HTR-8/SVneo (cell line): ENCODE measurements at places on chromosomes 5 and 9.

- no peak for DNase-seq
Measured at GRCh38 chr5:142122121-142122520, 13.5 kb downstream of the NDFIP1 start.

DNA sequence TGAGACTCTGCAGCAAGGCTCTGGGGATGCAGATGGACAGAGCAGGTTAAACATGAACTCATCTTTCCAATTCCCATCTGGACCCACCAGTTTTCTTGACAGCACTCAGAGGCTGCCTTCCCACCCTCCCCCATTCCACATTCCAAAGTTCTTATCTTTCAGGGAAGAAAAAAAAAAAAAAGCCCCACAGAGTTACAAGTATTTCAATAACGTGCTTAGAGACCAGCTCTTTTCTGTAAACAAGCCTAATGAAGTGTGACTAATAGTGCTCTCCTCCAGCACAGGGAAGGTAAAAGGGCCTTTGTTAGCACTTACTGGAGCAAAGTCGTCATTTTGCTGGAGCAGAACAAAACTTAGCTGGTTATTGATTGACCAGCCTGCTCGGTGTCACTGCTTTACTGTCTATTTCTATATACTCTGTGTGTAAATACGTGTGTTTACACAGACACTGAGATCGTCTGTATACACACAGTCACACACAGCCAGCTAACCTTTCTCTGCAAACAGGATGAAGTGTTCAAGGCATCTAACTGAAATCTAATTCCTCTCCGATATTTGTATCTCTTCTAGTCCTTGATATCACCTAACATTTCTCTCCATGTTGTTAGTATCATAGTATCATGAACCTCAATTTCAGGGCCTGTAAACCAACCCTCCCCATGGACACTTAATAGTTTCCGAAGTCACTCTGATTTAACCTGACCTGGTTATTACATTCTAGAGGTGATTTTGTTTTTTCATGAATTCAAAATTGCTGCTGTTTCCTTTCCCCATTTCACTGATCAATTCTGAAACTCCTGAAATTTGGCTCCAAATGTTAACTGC is 84.9 kb downstream of the ZNF608 start:
- DNase-seq, result peak; percentile 45

DNA sequence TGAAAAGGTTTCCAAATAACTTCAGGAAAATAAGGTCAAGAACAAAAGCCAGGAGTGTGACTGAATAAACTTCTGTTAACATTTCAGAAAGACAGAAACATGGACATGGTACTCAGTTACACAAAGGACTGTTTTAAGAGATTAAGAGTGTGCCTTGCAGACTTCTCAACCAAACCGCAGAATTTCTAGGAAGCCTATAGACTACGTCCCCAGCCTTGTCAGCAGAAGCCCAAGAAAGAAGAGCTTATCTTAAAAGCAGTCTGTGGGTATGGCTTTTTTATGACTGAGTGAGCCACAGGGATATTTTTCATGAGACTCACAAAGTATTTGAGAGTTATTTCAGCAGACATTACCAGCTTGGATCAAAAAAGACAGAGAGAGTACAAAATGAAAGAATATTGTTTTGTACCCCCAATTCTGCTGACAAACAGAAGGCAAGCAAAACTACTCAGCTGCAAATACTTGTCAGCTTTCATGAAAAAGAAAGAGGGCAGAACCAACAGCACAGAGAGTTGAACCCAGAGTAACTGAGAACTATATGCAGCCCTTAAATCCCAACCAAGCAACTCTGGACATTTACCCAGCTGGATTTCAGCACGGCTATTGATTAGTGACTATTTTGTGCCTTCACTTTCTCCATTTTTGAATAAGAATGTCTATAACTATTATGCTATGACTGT is 711.0 kb upstream of the CTNND2 start:
- DNase-seq, result peak; percentile 19

GRCh38 chr5:113249206-113249605 is 185.6 kb downstream of the TSSK1B start:
- DNase-seq, result no peak

- no peak for DNase-seq
Measured at GRCh38 chr5:122972877-122973276, 63.6 kb downstream of the PPIC start.

DNA sequence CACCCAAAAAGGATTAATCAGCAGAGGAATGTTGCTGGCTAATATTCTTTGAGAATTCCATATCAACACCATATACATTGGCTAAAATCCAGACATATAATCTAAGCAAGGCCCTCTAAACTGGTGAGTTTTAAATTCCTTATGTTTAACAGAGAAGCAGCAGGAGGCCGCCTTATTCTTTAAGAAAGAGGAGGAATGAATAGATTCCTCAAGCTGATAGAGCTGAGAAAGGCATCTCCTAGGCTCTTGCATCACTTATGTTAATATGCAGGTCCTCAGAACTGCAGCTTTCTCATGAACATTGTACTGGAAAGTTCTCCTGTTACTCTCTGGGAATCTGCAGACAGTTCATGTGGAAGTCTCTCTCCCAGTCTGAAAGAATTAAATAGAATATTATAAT is 20.1 kb upstream of the SMARCA2 start:
- DNase-seq, result no peak

DNA sequence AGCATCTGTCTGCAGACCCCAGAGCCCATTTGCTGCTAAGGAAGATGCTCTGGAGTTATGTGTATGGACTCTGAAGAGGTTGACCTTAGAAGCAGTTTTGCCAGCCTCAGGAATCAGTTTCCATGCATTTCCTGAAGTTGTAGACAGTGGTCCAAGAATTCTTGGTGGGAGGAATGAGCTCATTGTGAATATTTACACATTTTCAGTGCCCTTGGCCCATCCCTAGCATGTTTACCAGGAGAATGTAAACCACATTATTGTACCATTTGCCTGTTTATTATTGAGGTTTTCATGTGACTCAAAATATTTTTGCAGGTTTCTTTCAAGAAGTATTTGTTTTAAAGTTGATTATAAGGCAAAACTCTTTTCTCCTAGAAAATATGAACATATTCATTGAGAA is 93.8 kb downstream of the NXNL2 start:
- DNase-seq, result no peak

DNA sequence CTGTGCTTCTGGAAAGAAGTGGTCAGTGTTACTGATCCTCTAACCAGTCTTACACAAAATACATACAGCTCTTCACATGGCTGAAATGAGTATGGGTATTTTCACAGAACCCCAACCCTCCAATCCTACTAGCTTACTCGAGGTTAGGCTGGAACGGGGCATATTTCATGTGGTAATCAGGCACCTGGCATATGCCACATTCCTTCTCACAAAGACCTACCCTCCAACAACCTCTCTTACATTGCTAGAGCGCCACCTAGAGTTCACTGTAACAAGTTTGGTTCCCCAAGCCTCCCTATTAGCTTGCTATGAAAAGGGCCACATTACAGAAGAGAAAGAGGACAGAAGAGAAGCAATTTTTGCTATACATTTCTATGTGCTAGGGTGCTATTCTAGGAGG is 597.3 kb downstream of the PRELID2 start:
- peak; percentile 10 for DNase-seq

GRCh38 chr5:432928-433791 is 9.8 kb upstream of the EXOC3 start:
- no peak for DNase-seq

DNA sequence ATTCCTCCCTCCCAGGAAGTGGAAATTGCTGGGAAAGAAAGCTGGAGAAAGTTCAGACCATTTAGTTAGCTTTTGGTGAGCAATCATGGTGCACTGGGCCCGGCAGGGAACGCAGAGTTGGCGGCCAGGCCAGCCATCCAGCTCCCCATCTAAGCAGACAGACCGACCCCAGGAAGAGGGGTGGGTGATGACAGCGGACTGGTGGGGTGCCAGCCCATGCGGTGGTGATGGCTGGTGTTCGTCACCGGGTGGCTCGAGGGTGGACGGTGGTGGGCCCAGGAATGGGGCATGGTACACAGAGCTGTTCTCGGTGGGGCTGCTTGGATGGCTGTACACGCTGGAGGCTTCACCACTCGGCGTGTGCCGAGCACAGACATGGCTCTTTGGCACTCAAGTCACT is 85.6 kb upstream of the ARAP3 start:
- no peak for DNase-seq

DNA sequence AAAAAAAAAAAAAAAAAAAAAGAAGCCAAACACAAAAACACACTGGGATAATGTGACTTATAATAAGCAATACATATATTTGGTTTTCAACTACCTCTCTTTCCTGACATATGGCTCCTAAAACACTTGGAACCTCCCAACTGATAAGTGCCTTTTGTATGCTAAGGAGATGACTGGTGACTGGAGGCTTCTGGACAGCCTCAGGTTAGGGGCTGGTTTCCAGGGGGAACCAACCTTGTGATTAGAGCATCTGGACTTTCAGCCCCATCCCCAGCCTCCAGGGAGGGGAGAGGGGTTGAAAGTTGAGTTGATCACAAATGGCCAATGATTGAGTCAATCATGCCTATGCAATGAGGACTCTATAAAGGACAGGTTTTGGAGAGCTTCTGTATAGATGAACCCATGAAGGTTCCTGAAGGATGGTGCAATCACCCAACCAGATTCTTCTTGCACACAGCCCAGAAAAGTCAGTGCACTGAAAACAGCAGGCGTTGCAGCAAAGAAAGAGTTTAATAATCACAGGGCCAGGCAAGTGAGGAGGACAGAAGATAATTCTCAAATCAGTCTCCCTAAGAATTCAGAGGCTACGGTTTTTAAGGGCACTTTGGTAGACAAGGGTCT is 276.7 kb downstream of the AUH start:
- DNase-seq, result no peak

DNA sequence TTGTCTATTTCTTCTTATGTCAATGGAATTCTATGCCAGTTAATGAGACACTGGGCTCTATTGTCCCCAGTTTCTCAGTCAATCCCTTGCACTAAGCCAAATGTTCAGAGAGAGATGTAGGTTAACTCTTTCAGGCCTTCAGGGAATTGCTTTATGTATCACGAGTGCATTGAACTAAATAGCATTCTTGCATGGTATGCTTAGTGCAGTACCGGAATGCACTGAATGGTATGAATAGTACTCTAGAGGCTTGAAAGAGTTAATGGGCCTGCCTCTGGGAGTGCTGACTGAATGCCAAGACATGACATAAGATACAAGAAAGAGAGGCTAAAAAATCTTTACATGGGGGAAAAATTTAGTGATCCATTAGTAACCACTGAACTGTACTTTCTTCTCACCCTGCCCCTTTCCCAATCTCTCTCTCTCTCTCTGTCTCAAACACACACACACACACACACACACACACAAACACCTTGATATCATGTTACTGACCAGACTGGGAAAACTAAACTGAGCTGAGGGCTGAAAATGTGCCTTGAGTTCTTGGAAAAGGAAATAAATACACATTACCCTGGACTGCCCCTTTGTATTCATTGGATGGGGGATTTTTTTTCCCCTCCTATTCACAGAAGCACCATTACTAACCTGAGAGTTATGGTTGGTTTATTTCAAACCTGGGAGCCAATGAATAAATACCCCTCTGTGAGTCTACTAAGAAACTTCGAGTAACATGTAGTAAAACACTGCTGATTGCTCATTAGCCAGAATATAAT is 35.4 kb upstream of the TMC1 start:
- DNase-seq, result no peak

- DNase-seq, result peak; percentile 65
Measured at GRCh38 chr5:96807075-96807654, 580 bp downstream of the ERAP1 start.

DNA sequence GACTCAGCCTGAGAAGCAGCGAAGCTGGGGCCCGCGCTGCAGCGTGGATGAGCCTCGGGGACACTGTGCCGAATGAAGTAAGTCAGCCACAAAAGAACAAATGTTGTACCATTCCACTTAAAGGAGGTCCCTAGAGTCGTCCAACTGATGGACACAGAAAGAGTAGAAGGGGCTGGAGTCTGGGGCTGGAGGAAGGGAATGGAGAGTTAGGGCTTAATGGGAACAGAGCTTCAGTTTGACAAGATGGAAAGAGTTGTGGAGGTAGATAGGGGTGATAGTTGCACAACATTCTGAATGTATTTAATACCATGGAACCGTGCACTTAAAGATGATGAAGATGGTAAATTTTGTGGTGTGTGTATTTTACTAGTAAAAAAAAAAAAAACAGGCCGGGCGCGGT is 119.9 kb downstream of the EHMT1 start:
- DNase-seq, result no peak

DNA sequence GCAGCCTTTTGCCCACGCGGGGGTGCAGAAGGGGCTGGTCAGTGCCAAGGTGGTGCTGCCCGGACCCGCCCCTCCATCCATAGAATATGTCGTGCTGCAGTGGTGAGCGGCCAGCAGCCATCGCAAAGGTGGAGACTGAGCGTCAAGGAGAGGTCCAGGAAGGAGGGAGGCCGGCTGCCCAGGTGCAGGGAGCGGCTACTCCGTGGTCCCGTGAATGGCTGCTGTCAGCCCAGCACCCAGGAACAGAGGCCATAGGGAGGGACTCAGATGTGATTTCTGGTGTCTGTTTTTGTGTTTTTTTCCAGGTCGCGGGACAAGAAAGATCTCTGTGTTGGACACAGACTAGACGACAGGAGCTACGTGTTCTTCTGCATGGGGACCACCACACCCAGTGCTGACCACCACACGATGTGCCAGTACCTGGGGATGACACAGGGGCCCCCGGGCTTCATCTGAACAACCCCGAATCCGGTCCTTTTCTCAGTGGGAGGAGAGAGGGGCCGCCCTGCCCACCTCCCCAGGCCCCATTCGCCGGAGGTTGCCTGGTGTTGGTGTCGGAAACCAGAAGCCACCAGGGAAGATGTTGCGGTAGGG is 29.0 kb downstream of the PAEP start:
- no peak for DNase-seq

GRCh38 chr5:88745093-88745696 is 137.8 kb downstream of the MEF2C start:
- no peak for DNase-seq

- DNase-seq, result no peak
Measured at GRCh38 chr5:157362012-157362411, 96.1 kb downstream of the CYFIP2 start.

DNA sequence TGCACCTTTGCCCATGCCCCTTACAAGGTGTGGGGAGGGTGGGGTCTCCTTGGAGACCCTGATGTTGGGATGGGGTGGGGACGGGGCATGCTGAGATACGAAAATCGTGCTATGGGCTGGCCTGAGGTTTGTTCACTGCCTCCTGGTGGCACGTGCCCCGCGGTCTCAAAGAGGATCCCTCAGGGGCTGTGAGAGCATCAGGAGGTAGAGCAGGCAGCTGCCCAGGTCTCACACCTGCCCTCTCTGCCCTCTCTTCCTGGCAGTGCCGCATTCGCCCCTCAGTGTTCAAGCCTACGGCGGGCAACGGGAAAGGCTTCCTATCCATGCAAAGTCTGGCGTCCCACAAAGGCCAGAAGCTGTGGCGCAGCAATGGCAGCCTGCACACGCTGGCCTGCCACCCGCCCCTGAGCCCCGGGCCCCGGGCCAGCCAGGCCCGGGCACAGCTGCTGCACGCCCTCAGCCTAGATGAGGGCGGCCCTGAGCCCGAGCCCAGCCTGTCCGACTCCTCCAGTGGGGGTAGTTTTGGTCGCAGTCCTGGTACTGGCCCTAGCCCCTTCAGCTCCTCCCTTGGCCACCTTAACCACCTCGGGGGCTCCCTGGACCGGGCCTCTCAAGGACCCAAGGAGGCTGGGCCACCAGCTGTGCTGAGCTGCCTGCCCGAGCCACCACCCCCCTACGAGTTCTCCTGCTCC is 6.7 kb downstream of the N4BP3 start:
- no peak for DNase-seq
